CD8-positive, alpha-beta T cell (primary cell): ENCODE measurements at places on chromosomes 1 and 21.
A peak's percentile ranks its signal among the peaks of the same experiment; 100 is the strongest.

- no peak for DNase-seq
Measured at GRCh38 chr1:109114342-109114674, 393 bp downstream of the ELAPOR1 start.

- DNase-seq = peak; percentile 14
Measured at GRCh38 chr21:45404730-45405270, at the start of gene COL18A1. TSS of gene COL18A1 (plus strand) at chr21:45405165. CDS start at chr21:45405231, 66 bp downstream.

DNA sequence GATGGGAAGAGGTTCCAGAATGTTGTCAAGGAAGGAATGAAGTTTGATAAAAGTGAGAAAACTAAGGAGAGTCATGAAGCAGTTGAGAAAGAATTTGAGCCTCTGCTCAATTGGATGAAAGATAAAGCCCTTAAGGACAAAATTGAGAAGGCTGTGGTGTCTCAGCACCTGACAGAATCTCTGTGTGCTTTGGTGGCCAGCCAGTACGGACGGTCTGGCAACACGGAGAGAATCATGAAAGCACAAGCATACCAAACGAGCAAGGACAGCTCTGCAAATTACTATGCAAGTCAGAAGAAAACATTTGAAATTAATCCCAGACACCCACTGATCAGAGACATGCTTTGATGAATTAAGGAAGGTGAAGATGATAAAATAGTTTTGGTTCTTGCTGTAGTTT is 142.8 kb downstream of the CDC7 start:
- no peak for DNase-seq

GRCh38 chr1:235873045-235873444 is 6.3 kb upstream of the LYST start:
- DNase-seq = peak; percentile 32

GRCh38 chr21:36860736-36861594 is 105.5 kb downstream of the HLCS start:
- DNase-seq = no peak

- no peak for DNase-seq
Measured at GRCh38 chr1:37845049-37845646, 14.2 kb downstream of the MTF1 start.
